ENCODE measurements at places on chromosomes 1 and 21. TPM values are rescaled to one million over a fixed set of nuclear protein-coding genes. Genes with fewer than 3 reads are reported as not detected.

- DNase-seq: peak; percentile 85
Measured at GRCh38 chr1:152188673-152189591, 29.9 kb upstream of the RPTN start.

DNA sequence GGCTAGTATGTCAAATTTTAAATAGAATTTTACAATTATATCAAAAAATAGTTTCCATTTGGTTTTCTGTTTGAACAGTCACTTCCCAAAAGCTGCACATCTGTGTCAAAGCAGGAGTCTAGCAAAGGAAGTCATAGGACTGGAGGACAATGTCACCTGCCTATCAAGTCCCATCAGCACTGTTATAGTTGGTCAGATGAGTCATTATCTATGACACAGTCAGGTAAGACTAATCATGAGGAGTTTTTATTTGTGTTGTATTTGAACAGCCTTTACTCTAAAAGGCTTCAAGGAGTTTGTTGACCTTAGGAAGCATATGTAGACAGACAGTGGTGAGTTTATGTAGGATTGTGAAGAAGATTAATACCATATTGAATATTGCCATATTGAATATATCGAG is 74.2 kb upstream of the QSOX1 start:
- DNase-seq: no peak

Gene CD101
- total RNA-seq: 0.75 TPM

Gene KRTAP12-2
- total RNA-seq: not detected

GRCh38 chr1:91501523-91501851 is 836 bp downstream of the CDC7 start:
- DNase-seq: no peak

- DNase-seq: no peak
Measured at GRCh38 chr1:76428028-76428427, 353.5 kb downstream of the ST6GALNAC3 start.

DNA sequence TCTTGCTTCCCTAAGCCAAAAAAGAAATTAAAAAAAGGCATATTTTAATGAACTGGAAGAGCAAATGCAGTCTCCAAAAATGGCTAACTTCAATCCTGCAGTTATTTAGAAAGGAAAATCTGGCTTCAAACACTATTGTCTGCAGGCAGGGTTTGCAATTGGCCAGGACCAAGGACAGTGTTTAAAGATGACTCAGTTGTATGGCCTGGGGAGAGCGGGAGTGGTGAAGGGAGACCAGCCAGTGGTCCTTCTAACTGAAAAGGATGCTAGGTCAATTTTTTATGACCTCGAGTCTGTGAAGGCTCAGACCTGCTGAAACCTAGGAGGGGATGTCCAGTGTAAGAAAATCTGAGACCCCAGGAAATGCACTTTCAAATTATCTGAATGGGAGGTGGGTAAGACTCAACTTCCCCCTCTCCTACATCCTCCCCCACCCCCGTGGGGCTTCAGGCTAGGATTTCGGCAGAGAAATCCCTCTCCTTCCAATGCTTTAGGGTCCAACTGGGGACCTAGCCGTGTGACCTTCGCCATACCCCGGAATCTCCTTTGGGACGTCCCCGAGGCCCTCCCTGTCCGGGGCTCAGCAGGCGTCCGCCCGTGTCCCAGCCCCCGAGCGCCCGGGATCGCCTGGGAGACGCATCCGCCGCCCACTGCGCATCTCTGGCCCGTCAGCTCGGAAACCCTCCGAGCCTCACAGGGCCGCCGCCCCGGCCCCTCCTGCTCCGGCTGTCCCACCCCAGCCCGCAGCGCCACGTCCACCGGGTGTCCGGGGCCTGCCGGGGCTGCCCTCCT is 602 bp upstream of the RIMKLA start:
- DNase-seq: no peak

GRCh38 chr21:14691914-14692313 is 145.8 kb upstream of the SAMSN1 start:
- no peak for DNase-seq

DNA sequence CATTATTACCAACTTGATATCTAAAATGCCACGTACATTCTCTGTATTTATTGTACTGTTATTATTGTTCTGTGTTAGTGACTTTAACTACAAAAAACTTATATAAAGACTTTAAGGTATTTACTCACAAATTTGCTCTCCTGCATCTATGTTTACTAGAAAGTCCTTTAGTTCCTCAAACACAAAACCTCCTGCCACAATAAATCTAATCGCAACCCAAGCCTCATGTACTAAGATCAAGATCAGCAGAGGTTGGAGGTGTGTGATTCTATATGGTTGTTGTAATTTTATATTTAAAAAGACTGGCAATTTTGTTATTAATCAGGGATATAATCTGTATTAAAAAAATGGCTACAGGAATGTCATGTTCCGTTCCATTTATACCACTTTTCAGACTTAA is 68.6 kb downstream of the VAV3 start:
- no peak for DNase-seq

Gene OR14A16
- total RNA-seq: not detected

All from B cell (primary cell).